ENCODE measurements at places on chromosomes 16 and 17.

DNA sequence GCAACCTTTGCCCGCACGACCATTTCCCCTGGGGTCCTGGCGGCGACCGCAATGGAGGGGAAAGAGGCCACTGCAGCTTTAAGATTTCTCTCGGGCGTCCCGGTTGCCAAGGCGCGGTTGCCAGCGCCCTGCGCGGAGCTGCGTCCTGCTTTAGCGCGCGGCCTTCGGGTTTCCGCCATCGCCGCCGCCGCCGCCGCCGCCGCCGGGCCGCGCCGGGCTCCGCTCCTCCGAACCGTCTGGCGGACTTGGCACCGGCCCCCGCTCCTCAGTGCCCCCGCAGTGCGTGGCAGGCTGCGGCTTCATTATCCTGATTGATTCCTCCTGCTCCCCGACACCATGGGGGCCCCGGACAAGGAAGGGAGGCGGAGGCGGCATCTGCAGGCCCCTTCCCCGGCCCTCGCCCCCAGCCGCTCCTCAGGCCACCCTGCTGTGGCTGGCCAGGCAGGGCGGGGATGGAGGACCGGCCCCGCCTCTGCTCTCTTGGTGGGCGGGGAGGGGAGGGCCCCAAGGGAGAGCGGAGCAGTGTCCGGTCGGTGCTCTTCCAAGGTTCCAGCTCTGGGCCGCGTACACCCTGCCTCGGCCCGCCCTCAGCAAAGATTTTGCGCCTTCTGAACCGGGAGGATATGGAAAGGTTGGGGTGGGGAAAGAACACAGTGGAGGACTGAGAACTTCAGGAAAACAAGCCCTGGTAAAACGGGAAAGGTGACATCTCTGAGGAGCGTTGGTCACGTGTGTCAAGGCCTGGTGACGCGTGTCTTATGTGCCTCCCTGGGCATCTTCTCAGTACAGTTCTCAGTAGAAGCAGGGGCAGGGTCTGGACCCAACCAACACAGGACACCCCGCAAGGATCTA, 34.0 kb downstream of the NEUROD2 start:
- no peak for DNase-seq

DNA sequence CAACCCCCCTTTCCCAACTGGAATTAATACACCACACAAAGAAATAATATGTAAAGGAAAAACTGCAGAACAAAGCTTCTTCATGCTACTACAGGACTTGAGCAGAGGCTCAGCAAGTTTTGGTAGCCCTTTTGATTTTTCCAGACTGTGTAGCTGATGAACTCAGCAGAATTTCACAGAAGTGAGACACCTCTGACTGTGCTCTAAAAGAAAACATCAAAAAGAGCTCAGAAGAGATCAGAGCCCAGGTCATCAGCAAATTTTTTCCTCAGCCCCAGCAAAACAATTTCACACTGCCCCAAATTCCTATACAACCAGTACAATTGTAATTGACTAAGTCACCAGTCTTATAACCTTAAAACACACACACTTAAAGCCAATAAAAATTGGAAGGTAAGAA, 38.0 kb downstream of the TTC19 start:
- no peak for DNase-seq

GRCh38 chr17:11639736-11640462, 41.6 kb downstream of the DNAH9 start:
- no peak for DNase-seq

DNA sequence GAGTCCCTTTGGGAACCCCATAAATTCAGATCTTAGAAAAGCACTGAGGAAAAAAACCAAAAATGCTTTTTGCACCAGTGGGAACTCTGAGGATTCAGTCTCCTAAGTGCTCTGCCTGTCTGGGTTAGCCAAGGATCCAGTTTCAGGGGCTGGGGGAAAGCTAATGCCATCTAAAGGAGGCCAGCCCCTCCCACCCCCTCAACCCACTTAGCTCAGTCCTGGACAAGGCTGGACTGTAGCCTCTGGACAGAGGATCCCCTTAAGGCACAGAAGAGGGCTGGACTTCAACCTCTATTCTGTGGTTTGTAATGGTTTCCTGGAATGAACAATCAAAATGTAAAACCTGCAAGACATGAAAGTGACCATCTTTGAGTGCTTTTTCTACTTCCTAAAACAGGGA, 356.1 kb upstream of the ZFHX3 start:
- DNase-seq: no peak

DNA sequence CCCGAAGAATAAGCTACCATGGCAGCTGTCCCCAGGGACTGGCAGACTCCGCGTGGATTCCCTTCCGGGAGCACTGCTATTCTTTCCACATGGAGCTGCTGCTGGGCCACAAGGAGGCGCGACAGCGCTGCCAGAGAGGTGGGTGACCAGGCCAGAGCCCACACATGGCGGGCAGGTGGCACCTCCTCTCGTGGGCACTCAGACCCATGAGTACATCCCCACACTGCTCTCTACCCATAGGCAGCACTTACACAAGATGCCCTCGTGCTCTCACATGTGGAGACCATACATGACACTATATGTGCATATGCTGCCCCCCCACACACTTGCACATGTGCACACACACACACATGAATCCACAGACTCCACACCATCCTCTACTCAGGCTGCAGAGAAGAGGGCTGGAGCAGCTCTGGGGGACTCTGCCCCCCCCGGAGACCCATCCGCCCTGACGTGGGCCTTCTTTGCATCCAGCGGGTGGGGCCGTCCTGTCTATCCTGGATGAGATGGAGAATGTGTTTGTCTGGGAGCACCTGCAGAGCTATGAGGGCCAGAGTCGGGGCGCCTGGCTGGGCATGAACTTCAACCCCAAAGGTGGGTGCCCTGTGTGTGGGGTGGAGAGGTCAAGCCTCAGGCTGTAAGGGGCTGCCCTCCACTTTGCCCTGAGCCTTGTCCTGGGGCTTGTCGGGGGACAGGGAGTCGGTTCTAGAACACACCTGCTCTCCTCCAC, 62.9 kb downstream of the MRC2 start:
- no peak for DNase-seq

GRCh38 chr16:49590166-49590871, 216.7 kb downstream of the C16orf78 start:
- no peak for DNase-seq

- DNase-seq: no peak
These were observed 18.9 kb upstream of the TBX21 start for GRCh38 chr17:47713980-47714700.

DNA sequence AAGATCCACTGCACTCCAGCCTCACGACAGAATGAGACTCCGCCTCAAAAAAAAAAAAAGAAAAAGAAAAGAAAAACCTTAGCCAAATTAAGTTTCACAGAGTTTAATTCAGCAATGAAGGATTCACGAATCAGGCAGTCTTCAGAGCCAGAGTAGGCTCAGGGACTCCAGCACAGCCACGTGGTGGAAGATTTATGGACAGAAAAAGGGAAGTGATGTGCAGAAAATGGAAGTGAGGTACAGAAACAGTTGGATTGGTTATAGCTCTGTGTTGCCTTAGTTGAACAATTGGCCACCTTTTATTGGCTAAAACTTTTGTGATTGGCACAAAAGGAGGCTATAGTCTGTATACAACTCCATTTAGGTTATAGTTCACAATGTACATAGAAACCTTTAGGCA, 256.6 kb downstream of the HS3ST3B1 start:
- no peak for DNase-seq

- DNase-seq: no peak
These were observed 11.7 kb downstream of the SLC7A6OS start for GRCh38 chr16:68298907-68299561.

GRCh38 chr17:80323982-80324381, 63.3 kb downstream of the RNF213 start:
- DNase-seq: no peak

GRCh38 chr17:57412520-57413096, 156.3 kb downstream of the MSI2 start:
- no peak for DNase-seq

GRCh38 chr16:12063004-12063395, 86.5 kb downstream of the SNX29 start:
- no peak for DNase-seq

DNA sequence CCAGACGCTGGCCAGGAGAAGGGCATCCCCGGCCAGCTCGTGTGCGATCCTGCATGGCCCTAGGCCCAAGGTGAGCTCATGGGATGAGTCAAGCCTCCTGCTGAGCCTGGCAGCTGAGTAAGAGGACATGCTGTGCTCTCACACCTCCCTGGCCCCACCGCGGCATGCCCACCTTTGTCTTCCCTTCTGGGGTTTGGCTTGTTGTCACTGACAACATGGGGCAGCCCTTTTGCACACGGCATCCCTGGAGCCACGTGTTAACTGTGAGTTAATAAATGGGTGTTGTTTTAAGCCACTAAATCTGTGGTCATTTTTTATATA, 8.9 kb upstream of the TNS4 start:
- no peak for DNase-seq

Data from SK-N-MC (cell line).